Ovary (tissue), 10 donors: ENCODE measurements at places on chromosomes 16 and 17. TPM values are rescaled to one million over a fixed set of nuclear protein-coding genes. Genes with fewer than 3 reads are reported as not detected.
A peak's percentile ranks its signal among the peaks of the same experiment; 100 is the strongest.

DNA sequence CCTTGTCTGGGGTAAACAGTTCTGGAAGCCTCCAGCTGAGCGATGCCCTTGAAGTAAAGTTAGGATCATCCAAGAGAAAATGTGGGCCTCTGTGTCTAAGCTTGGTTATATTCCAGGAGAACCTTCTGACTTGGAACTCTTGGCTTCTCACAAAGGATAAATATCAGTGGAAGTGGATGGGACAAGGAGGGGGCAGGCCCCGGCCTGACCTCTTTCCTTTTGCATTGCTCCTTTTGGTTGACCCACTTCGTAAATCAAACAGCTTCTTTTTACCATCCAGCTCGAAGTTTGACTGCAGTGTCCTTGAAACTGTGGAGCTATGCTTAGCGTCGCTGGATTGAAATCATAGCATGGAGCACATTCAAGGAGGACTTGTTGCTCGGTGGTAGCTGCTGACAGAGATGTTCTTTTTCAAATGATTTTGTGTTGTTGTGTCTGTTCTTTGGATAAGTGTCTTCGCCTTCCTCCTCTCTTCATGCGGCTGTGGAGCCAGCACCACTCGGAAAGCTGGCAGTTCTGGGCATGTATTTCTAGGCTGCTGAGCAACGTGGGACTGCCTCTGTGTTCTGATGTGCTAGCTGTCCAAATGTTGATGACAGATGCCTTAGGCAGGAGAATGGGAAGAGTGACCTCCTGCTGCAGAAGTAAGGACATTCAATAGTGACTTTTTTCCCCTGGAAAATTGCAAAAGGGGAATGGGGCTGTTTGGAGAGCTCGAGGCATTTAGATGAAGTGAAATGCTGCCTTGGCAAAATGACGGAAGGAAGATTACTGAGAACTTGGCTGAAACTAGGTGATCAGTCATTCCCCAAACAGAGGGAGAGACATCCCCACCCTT lies 4.5 kb downstream of the MINK1 start:
- DNase-seq: peak; percentile 77

- DNase-seq: no peak
Measured at GRCh38 chr17:34375426-34375997, 12.5 kb upstream of the CCL1 start.

- no peak for DNase-seq
Measured at GRCh38 chr16:55272744-55273143, 51.3 kb upstream of the IRX6 start.

The GAS2L2 gene
- not detected for polyA plus RNA-seq
